ENCODE measurements at places on chromosomes 7 and 10.
A peak's percentile ranks its signal among the peaks of the same experiment; 100 is the strongest.

- H3K27me3 ChIP-seq = no peaks in the 10 kb centered on the region
- H3K4me1 ChIP-seq = no peaks in the 10 kb centered on the region
- no peak overlapping the region for H3K27ac ChIP-seq
- no peak overlapping the region for H3K4me3 ChIP-seq
- no peak for DNase-seq
Observed at GRCh38 chr10:35924759-35925158, 282.7 kb upstream of the FZD8 start.

DNA sequence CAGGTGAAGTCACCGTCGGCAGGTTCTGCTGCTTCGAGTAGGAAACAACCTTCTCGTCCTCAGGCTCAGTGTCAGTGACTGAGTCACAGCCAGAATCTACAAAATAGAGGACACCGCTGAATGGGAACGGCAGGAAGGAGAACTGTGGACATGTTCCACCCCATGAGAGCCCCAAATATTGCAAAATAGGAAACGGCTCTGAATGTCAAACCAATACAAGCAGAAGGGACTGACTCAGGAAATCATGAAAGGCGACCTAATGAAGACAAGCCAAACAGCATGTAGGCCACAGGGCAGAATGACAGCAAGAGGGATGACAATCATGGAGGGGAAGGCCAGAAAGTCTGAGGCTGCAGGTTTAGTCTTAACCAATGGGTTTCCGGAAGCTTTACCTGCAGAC, 63.5 kb downstream of the PIK3AP1 start:
- peak overlapping the region; percentile 27 for H3K27ac ChIP-seq
- peaks cover 1% of the 10 kb centered on the region for H3K36me3 ChIP-seq
- peaks cover 19% of the 10 kb centered on the region for H3K4me1 ChIP-seq
- H3K4me3 ChIP-seq = no peak overlapping the region
- no peaks in the 10 kb centered on the region for H3K27me3 ChIP-seq

DNA sequence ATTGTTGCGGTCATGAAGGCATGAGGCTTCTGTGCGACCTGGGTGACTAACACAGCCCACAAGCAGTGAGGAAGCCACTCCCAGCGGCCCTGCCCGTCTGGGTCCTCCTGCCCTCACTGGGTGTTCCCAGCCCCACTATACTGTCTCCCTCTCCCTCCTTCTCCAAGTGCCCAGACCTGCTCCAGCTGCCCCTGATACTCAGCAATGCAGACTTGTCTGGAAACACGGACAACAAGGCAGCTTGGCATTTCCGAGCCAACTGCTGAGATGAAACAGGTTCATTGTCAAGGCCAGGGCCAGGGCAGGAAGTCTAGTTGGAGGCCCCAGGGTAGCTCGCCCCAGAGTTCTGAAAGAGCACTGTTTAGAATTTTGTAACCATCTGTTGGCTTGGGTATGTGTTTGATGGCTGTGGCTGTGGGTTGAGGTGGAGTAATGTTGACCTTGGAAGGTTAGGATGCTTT, 95.7 kb downstream of the RBM20 start:
- DNase-seq = no peak
- no peak overlapping the region for H3K27ac ChIP-seq
- H3K4me1 ChIP-seq = peaks cover 14% of the 10 kb centered on the region
- H3K36me3 ChIP-seq = no peaks in the 10 kb centered on the region

GRCh38 chr7:2001601-2002442, 230.9 kb downstream of the MAD1L1 start:
- no peaks in the 10 kb centered on the region for H3K27me3 ChIP-seq
- no peak for DNase-seq
- no peak overlapping the region for H3K27ac ChIP-seq
- no peaks in the 10 kb centered on the region for H3K4me1 ChIP-seq

DNA sequence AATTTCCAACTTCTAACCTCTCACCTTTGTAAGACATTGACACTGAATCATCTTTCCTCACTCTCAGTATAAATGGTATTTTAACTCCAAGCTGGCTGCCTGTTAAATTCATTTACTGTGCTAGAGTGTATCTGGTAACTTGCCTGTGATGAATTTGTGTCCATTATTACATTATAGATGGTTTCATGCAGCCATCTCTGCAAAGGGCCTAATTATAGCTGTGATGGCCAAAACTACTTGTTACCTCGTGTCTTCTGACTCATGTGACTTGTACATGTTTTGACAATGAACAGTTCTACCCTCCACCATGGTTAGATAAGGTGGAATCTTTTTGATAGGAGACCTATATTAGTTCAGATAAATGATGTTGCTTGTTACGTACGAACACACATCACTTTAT, 392.0 kb downstream of the PAXIP1 start:
- no peak for DNase-seq
- no peaks in the 10 kb centered on the region for H3K27me3 ChIP-seq
- H3K4me1 ChIP-seq = no peaks in the 10 kb centered on the region
- no peaks in the 10 kb centered on the region for H3K36me3 ChIP-seq

- no peaks in the 10 kb centered on the region for H3K4me1 ChIP-seq
- no peak overlapping the region for H3K27ac ChIP-seq
- DNase-seq = no peak
- H3K36me3 ChIP-seq = no peaks in the 10 kb centered on the region
- no peak overlapping the region for H3K4me3 ChIP-seq
Observed at GRCh38 chr10:86310291-86310690, 56.3 kb downstream of the GRID1 start.

DNA sequence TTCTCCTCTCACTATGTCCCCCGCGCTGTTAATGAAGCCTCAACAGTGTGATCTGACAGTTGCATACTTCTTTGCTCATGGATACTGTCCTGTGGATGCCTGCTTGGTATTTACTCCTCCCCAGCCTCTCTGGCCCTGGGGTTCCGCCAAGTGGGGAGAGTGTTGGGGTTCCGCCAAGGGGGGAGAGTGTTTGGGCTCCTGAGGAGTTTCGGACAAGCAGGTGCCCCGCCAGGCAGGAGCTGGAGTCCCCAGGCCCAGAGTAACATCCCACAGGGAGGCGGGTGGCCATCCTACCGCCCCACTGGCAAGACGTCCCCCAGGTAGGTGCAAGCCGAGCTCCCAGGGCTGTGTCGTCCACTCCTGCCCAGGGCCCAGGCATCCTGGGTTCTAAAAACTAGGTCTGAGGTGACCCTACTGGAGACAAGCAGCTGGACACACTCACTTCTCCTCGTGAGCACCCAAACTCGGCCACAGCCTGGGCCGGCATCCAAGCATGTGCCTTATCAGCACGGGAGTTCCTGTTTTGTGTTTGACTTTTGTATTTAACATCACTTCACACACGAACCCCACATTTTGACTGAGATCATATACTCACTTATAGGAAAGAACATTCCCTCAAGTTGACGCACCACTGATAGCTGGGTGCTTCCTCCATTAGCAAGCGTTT, 34.2 kb downstream of the CAMK2B start:
- no peaks in the 10 kb centered on the region for H3K36me3 ChIP-seq
- H3K27me3 ChIP-seq = no peaks in the 10 kb centered on the region
- H3K4me3 ChIP-seq = no peak overlapping the region
- DNase-seq = peak; percentile 62

DNA sequence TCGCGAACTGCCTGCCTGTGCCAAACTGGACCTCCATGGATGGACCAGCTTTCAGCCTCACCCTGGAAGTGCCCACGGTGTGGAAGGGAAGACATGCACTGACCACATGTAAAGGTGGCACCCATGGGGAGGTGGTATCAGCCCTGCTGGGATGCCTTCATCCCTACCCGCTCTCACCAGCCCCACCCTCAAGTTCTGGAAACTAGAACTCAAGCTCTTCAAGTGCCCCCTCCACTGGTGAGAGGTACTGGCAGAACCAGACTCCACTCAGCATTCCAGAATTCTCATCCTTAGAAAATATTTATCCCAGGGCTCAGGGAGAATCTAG, 5.9 kb downstream of the ZNF488 start:
- no peak overlapping the region for H3K27ac ChIP-seq
- no peaks in the 10 kb centered on the region for H3K36me3 ChIP-seq
- H3K27me3 ChIP-seq = no peaks in the 10 kb centered on the region

DNA sequence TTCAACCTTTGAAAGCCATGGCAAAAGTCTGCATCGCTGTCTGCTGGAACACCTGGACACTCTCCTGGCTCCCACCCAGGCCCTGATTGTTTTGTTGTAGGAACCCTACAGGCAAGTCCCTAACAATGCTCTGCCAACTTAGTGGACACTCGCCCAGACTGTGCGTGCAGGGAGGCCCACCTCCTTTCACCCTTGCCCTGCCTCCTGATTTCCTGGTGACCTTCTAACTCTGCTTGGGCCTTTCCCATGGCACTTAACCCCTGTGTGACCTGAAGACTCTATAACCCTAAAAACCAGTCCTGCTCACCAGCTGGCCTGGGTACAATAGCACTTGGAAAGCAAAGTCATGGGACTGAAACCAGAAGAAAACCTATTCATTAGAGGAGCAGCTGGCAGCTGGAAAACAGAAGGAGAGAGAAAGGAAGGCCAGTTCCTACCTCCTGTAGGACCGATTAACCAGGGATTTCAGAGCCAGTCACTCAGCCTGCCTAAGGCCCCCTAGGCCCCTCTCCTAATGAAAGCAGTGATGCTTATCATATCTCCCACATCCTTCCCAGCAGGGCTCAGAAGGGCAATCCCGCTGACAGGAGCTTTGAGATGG, 82.7 kb upstream of the KMT2E start:
- H3K4me3 ChIP-seq = no peak overlapping the region
- DNase-seq = peak; percentile 62
- H3K36me3 ChIP-seq = no peaks in the 10 kb centered on the region
- H3K4me1 ChIP-seq = peaks cover 26% of the 10 kb centered on the region
- H3K27me3 ChIP-seq = no peaks in the 10 kb centered on the region

GRCh38 chr7:6246251-6246917, 26.0 kb downstream of the CYTH3 start:
- DNase-seq = no peak
- no peaks in the 10 kb centered on the region for H3K27me3 ChIP-seq
- no peaks in the 10 kb centered on the region for H3K36me3 ChIP-seq
- no peak overlapping the region for H3K4me3 ChIP-seq
- no peaks in the 10 kb centered on the region for H3K4me1 ChIP-seq
- no peak overlapping the region for H3K27ac ChIP-seq

DNA sequence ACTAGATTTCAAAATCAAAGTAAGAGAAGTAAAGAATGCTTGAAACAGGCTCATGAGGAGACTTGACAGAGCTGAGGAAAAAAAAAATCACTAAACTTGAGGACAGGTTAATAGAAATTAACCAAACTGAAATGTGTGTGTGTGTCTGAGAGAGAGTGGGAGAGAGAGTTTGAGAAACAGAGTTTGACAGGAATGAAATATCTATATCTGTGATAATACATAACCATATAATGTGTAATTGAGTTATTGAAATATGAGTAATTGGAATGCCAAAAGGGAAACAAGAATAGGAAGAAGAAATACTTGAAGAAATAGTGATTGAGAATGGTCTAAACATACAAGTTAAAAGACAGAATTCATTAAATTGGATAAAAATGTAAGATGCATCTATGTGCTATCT, 268.0 kb upstream of the CHRM2 start:
- H3K4me3 ChIP-seq = no peak overlapping the region
- no peaks in the 10 kb centered on the region for H3K4me1 ChIP-seq
- H3K36me3 ChIP-seq = no peaks in the 10 kb centered on the region
- no peaks in the 10 kb centered on the region for H3K27me3 ChIP-seq

GRCh38 chr7:44797329-44798258, 1.1 kb downstream of the PPIA start:
- H3K36me3 ChIP-seq = peaks cover 6% of the 10 kb centered on the region
- no peaks in the 10 kb centered on the region for H3K27me3 ChIP-seq
- H3K4me3 ChIP-seq = peak overlapping the region; percentile 51
- H3K27ac ChIP-seq = peak overlapping the region; percentile 100

DNA sequence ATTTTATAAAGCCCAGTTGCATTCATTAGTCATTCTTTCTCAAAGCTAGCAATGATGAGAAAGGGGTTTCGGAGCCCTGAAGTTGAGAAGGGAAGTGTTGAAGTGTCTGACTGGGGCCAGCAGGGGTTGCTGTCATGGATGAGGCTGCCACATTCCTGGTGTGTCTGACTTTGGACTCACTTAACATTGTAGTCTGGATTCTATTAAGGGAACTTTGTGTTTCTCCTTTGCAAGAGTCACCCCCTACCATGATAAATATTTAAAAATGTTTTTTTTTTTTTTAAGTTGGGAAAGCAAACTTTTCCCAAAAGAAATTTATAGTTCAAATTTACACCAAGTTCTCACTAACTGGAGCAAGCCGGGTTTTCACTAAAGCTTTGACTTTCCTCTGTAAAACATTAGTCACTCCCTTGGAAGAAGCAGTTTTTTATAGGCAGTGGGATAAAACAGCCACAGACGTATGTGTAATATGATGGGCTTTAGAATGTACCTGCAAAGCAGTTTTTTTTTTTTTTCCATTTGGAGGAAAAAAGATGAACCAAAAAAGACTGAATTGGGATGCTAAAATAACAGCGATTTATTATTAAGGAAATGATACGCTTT, 243.6 kb downstream of the TWIST1 start:
- no peak overlapping the region for H3K4me3 ChIP-seq
- H3K27me3 ChIP-seq = no peaks in the 10 kb centered on the region
- no peak for DNase-seq
- no peaks in the 10 kb centered on the region for H3K4me1 ChIP-seq

- DNase-seq = no peak
- H3K36me3 ChIP-seq = no peaks in the 10 kb centered on the region
- peak overlapping the region; percentile 92 for H3K27ac ChIP-seq
- no peaks in the 10 kb centered on the region for H3K27me3 ChIP-seq
- peak overlapping the region; percentile 97 for H3K4me3 ChIP-seq
Observed at GRCh38 chr7:149125189-149125862, 798 bp downstream of the ZNF425 start.

DNA sequence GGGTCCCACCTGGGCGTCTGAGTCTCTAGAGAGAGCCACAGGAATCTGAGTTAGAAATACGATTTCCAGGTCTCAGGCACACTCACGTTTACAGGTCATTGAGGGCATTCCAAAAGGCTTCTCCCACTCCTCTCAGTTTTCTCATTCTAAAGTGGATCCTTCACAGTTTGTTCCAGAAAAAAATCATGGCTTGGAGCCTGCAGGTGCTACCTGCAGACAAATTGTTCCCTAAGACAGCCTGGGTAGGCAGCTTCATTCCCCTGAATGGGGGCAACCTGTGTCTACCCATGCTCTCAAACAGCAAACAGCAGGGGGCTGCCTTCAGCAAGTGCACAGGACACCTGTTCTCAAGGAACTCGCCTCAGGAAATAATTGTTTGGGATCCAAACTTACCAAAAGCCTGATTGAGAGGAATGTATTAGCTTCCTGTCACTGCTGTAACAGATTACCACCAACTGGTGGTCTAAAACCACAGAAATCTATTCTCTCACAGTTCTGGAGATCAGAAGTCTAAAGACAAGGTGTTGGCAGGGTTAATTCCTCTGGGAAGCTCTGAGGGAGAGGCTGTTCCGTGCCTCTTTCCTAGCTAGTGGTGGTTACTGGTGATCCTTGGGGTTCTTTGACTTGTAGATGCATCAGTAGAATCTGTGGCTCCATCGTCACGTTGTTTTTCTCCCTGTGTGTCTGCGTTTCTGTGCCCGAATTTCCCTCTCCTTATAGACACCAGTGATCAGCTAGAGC, 117.2 kb downstream of the RAB11FIP2 start:
- no peak overlapping the region for H3K4me3 ChIP-seq
- no peaks in the 10 kb centered on the region for H3K4me1 ChIP-seq
- H3K27ac ChIP-seq = no peak overlapping the region
- peak; percentile 17 for DNase-seq
- H3K36me3 ChIP-seq = no peaks in the 10 kb centered on the region

- H3K36me3 ChIP-seq = peaks cover 8% of the 10 kb centered on the region
- H3K4me3 ChIP-seq = no peak overlapping the region
- H3K27ac ChIP-seq = no peak overlapping the region
- peaks cover 76% of the 10 kb centered on the region for H3K4me1 ChIP-seq
- no peaks in the 10 kb centered on the region for H3K27me3 ChIP-seq
Observed at GRCh38 chr7:26185131-26185843, 15.3 kb downstream of the HNRNPA2B1 start.
